Mucosa of gallbladder (tissue), 1 donor: ENCODE measurements at places on chromosomes 6 and 20. TPM values are rescaled to one million over a fixed set of nuclear protein-coding genes. Genes with fewer than 3 reads are reported as not detected.

- no peak for DNase-seq
Measured at GRCh38 chr6:125718109-125718508, 31.3 kb upstream of the HEY2 start.

PRKN gene
- total RNA-seq, result 9.3 TPM

GRCh38 chr20:49891476-49892110 lies 23.7 kb downstream of the SPATA2 start:
- DNase-seq, result no peak

GRCh38 chr6:148166339-148166968 lies 176.2 kb upstream of the SASH1 start:
- no peak for DNase-seq

MRAP2 gene
- total RNA-seq, result 1.9 TPM

DNA sequence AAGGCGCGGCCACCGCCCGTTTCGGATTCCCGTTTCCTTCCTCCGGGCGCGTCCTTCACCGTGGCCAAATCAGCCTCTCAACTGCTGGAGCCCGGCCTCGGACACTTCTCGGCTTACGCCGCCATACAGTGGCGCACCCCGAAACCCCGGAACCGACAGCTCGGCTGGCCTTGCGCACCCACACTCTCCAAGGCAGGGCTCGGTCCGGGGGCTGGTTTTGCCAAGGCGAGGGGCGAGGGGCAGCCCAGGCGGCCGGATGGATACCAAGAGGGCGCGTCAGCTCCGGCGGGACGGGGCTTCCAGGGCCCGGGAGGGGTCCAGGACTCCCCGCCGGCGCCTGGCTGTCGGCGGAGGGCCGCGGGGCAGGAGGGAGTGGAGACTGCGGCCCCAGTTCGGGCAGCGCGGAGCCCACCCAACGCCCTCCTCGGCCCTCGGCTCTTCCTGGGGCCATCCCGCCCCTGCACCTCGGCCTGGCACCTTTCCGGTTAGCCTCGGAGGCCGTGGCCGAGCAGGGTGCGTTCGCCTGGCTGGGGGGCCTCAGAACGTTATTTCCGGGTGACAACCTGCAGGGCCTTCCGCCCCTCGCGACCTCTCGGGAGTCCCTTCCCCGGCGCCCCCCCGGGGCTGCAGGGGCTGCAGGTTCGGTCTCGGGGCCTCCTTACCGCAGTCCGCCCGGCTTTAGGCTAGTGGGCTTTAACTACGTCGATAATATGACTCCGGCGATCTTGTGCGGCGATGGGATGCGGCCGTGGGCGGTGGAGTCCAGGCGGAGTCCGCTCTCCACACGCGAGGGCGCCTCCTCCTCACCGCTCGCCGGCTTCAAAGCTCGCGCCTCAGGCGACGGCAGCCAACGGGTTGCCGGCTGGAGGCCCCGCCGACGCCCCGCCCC lies 697 bp upstream of the CEP43 start:
- DNase-seq, result no peak

DNA sequence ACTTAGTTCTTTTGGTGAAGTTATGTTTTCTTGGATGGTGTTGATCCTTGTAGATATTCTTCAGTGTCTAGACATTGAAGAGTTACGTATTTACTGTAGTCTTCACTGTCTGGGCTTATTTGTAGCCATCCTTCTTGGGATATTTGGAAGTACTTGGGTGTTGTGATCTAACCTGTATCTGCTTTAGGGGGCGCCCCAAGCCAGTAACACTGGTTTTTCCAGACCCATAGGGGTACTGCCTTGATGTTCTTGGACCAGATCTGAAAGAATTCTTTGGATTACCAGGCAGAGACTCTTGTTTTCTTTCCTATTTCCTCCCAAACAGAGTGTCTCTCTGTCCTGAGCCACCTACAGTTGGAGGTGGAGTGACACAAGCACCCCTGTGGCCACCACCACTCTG lies 309.1 kb upstream of the IMPG1 start:
- DNase-seq, result no peak

GRCh38 chr20:40749985-40750506 lies 61.0 kb upstream of the MAFB start:
- DNase-seq, result no peak

BNIP5 gene
- total RNA-seq, result 7.4 TPM

GRCh38 chr6:121403964-121404363 lies 31.5 kb upstream of the GJA1 start:
- DNase-seq, result no peak

GSTA3 gene
- not detected for total RNA-seq

PRICKLE4 gene
- total RNA-seq, result 13.1 TPM

- no peak for DNase-seq
Measured at GRCh38 chr6:19587238-19587942, 249.8 kb upstream of the ID4 start.

CDSN gene
- 0.17 TPM for total RNA-seq
